ENCODE measurements at places on chromosomes 5 and 9.

DNA sequence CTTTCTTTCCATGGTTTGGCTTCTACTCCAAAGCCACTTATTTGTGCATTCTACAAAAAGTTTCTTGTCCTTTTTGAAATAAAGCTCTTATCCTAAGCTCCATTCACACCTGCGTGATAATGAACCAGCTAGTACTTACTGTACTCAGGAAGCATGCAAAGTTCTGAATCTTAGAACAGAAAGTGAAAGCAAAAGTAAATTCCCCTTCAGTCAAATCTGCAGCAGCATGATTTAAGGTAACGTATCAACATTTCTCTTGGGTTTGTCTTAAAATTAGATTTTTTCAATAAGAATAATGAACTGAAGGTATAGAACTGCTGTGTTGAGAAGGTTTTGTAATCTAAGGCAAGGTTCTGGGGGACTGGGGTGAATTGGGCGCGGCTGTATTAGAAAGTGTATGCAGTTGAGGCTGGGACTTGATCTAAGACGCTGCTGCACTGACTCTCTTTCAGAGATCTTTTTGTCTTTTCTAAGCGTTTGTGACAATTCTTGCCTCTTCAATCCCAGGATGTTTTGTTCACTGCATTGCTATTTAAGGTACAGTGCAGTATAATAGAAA is at the start of gene ERAP2:
Gene ERAP2, plus strand, starts transcription at position 209 of the 559 bp plus-strand sequence. CDS start 3,186 bp downstream, outside the sequence.
- no peak for DNase-seq

- DNase-seq: no peak
Observed at GRCh38 chr5:141825241-141825671, 53.0 kb downstream of the PCDH1 start.

DNA sequence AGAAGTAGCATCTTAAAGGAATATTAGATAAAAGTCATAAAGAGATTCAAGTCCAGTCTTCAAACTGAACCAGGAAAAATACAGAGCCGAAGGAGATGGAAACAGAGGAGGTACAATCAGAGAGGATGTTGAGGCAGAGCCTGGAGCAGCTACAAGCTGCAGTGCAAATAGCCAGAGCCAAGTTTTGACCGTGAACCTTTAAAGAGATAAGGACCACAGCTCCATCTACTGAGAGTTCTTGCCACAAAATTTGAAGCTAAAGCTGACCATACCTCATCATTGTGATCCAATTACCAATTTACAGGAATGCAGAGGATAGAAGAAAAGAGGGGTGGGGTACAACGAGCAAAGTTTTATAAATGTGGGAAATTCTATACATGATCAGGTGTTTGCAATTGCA is 10.4 kb upstream of the DEPDC1B start:
- DNase-seq: no peak

DNA sequence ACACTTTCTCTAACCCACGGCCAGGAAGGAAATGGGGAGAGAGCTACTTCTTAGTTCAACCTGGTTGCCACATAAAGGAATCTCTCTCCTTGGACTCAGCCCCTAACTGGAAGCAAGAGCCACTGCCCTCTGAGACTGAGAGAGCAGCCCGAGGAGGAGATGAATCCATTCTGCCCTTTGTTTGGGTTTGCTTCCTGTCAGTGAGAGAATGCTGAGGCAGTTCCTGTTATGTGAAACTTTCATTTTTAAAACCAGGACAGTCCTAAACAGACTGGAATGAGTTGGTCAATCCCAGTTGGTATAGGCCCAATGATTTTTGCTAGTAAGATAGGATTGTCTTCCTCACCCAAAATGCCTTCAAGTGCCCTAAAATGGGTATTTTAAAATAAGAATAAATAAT is 205.1 kb downstream of the NTRK2 start:
- no peak for DNase-seq

GRCh38 chr5:135126688-135127438 is 92.8 kb upstream of the PITX1 start:
- DNase-seq: no peak

- DNase-seq: no peak
Observed at GRCh38 chr5:176820937-176821336, 10.6 kb downstream of the UNC5A start.

DNA sequence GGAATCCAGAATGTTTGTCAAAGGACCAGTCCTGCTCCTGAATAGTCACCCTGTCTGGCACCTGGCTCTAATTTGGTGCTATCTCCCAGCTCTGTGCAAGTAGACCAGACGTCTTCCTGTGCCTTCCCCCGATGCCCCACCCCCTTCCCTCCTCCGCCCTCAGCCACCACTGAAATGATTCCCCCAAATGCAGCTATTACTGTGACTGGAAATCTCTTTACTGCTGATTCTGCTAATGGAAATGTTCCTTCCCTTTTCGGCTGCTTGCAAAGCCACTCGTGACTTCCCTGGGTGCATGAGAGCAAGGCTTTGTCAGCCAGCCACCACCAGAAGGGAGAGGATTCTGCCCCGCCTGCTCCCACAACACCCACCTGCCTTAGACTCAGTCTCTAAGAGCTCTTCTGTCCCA is 11.4 kb downstream of the ASTN2 start:
- no peak for DNase-seq

- no peak for DNase-seq
Observed at GRCh38 chr5:110258460-110259216, 467.8 kb downstream of the TMEM232 start.

DNA sequence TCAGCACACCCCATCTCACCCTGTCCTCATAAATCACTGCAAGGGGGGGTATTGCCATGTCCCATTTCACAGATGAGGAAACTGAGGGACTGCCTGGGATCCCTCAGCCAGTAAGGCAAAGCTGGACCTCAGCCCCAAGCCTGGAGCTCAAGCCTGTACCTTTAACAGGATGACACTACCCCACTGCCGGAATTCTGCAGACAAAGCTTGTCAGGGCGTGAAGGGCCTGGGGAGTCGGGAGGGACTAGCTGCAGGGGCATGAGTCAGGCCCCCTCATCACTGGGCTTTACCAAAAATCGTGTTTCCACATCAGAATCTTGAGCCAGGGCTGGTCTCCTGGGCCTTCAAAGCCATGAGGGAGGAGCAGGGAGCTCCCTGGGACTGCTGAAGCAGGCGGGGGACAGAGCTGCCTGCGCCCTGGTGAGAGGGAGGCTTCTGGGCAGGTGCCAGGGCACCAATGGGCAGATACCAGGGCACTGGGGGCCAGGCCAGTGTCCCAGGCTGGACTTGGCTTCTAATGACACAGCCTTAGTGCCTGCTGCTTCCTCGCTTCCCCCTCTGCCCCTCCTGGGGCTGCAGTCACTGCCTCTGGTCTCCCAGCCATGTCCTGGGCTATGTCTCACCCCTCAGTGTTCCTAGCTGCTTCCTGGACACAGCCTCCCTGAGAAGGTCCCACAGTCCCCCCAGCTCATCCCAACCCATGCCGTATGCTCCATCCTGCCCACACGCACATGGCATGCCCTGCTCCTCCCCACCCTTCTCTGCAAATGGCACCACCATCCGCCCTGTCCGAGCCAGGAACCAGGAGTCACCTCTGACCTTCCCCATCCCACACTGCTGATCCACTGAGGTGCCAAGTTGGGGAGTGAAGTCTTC is 80.7 kb downstream of the LMX1B start:
- DNase-seq: no peak

DNA sequence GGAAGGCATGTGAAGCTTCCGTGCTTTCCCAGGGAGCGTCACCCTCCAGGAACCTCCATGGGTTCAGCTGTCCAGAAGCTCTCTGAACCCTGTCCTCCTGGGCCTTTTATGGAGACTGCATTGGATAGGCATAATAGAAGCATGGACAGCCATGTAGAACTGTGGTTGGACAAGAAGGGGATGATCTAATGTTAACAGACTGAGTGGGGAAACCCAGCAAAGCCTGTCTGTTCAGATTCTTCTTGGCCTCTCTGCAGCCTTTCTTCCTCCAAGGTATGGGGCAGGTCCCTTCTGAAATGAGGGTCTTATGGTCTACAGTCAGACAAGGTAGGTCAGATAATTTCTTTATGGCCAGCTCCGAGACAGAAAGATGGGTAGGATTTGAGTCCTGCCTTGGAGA is 59.1 kb upstream of the CTNNA1 start:
- no peak for DNase-seq

GRCh38 chr5:93622240-93622885 is 39.3 kb downstream of the NR2F1 start:
- no peak for DNase-seq

- no peak for DNase-seq
Observed at GRCh38 chr9:129981180-129981907, 61.6 kb downstream of the FNBP1 start.

- no peak for DNase-seq
Observed at GRCh38 chr5:138699482-138699881, 53.7 kb upstream of the CTNNA1 start.

- no peak for DNase-seq
Observed at GRCh38 chr5:134206627-134207160, 19.2 kb downstream of the PPP2CA start.

GRCh38 chr9:68912561-68912960 is 101.4 kb downstream of the PRKACG start:
- no peak for DNase-seq

- no peak for DNase-seq
Observed at GRCh38 chr5:83388608-83389007, 82.9 kb upstream of the VCAN start.

GRCh38 chr5:168366116-168366515 is 74.7 kb downstream of the WWC1 start:
- no peak for DNase-seq

GRCh38 chr5:26034813-26035212 is 1003.6 kb downstream of the CDH9 start:
- no peak for DNase-seq

DNA sequence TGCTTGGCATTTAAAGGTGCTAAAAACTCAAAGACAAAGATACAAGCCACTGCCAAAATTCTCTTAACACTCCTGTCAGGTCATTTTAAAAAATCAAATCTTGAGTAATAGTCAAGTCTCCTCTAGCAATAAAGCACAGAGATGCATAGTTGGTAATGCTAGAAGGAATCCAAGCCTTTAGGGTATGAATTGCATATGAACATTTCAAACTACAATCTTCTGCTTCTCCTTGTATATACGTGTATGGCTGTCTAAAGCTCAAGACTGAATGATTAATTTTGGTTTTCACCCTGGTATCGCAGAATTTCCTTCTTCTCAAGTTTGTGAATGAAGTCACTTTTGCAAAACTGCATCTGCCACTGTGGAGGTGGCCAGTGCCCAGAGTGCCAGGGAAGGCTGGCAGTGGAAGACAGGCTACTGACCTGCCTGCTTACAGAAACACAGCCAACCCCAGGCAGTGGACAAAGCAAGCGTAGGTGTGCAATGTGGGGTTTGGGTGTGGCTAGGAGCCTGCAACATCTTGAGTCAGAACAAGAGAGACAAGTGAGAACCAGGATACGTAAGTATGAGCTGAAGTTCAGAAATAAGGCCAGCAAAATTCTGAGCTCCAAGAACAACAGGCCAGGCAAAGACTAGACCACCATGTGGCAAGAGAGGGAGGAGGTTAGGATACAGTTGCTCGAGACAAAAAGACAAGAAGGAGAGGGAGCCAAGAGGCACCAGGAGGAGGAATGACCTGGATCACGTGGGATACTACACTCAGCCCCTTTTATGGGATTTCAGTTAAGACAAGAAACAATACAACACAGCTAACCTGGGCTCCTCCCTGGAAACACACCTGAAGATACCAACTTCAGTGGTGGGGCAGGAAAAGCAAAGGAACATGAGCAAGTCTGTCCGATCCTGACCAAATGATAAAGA is 22.6 kb downstream of the MYO10 start:
- DNase-seq: no peak

DNA sequence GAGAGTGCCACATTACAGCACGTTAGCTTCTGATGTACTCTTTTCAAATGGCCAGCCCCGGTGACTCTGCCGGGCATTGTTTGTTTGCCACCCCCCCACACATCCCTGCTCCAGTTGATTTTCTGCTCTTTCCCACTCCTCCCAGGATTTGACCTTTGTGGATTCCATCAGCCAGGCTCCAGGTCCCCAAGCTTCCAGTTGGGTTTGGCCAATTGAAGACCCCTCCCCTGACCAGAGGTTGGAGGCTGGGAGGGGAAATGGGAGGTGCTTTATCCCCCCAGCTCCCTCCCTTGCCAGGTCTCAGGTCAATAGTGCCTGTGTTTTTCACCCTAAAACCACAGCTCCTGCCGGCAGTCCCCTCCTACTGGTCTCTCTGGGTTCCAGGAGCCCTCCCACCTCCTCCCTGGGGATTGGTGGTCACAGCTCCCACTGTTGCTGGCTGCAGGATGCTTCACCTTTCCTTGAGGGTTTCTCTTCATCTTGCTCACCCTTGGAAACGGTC is 34.9 kb downstream of the IRF1 start:
- DNase-seq: no peak

- DNase-seq: no peak
Observed at GRCh38 chr5:173697931-173698579, 81.6 kb upstream of the BOD1 start.

- DNase-seq: no peak
Observed at GRCh38 chr5:59036274-59036961, 453.5 kb downstream of the RAB3C start.

GRCh38 chr5:42366051-42366450 is 57.2 kb upstream of the GHR start:
- DNase-seq: no peak

DNA sequence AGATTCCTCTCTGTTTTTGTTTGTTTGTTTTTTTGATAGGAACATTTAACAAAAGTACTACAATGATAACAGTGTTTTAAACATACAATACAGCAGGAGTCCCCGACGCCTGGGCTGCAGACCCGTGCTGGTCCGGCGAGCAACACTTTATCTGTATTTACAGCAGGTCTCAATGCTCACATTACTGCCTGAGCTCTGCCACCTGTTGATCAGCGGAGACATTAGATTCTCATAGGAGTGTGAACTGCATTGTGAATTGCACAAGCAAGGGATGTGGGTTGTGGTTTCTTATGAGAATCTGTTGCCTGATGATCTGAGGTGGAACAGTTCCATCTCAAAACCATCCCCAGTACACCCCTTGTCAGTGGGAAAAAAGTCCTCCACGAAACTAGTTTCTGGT is 1068.5 kb upstream of the CDH10 start:
- DNase-seq: no peak

DNA sequence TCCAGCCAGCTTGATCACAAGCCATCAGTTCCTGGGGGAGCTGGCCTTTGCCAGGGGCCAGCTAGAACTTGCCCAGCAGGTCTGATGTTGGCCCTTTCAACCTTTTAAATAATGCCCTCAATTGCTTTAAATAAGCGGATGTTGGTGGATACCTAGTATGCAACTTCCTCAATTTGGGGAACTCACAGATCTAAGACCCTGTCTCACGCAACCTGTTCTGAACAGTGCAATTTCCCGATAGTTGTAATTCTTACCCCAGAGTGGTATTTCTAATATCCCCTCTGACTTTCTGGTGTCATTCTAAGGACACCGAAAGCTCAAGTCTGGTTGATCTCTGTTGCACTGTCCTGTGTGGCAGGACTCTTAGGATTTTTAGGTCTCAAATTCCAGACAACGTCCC is 23.1 kb downstream of the GALNT12 start:
- DNase-seq: no peak

GRCh38 chr5:97383996-97384395 is 200.9 kb upstream of the RIOK2 start:
- no peak for DNase-seq
